Activated naive CD4-positive, alpha-beta T cell treated with Interleukin-2 at 50 U/mL for 16 hours (primary cell): ENCODE measurements at places on chromosomes 2 and 18.

GRCh38 chr2:51511002-51511401 lies 479.1 kb upstream of the NRXN1 start:
- no peak for DNase-seq

- DNase-seq = no peak
Measured at GRCh38 chr2:190722835-190723234, 74.0 kb downstream of the NAB1 start.

GRCh38 chr2:239329284-239329971 lies 71.4 kb downstream of the HDAC4 start:
- no peak for DNase-seq

GRCh38 chr18:77967071-77967470 lies 717.4 kb downstream of the GALR1 start:
- DNase-seq = no peak

DNA sequence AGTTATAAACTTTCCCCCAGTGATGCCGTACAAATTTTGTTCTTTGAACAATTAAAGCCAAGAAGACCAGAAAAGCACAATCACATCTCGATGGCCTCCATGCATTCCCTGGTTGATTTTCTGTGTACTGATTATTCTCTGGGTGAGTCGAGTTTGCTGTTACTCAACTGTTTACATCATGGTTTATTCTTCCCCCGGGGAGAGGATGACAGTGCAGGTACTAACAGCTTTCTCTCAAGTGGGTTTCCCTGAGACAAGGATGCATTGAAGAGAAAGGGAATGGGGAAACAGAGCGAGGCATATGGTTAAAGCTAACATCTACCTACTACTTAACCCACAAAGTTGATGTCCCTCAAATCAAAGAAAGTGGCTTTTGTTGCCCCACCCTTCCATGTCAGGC lies 410.8 kb upstream of the FANCL start:
- DNase-seq = no peak

DNA sequence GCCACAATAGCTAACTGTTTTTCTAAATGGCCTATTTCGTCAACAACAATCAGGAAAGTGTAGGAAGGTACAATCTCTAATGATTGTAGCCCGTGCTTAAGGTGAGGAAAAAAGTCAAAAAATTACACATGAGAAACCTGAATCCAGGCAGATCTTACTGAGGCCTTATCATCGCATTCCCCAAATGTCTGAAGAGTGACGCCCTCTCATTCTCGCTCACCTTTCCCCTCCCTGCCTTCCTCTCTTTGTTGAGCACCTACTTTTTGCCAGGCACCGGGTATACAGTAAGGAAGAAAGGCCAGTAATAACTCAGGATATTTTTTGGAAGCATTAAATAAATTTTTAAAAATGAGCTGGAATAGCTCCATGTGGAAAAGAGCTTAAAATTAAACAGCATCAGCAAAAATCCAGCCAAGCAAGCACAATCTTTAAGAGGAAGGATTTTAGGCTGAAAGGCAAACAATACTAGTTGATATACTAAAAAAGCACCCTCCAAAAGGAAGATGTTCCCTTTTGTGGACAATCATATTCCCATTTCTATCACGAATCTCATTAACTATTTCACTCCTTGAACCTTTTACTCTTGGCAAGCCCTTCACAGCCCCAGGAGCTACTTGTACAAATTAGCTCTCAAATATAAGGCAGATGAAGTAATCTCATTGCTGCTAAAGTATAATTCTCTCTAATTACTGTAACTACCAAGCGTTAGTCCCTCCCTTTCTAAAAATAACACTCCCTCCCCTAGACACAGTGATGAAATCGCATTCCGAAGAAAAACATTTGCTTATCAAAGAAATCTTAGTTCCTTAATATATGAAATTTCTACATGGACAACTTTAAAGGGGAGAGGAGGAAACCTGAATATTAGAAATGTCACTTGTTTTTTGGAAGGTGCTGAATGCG lies 40.0 kb downstream of the STAT1 start:
- DNase-seq = no peak

DNA sequence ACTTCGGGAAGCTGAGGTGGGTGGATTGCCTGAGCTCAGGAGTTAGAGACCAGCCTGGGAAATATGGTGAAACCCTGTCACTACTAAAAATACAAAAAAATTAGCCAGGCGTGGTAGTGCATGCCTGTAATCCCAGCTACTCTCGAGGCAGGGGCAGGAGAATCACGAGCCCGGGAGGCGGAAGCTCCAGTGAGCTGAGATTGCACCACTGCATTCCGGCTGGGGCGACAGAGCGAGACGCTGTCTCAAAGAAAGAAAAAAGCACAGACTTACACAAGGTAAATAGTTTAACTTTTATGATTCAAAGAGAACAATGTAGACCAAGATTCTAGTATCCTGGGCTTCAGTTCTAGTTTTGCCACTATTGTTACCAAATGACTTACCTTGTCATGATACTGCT lies 37.4 kb downstream of the NCKAP1 start:
- DNase-seq = no peak

DNA sequence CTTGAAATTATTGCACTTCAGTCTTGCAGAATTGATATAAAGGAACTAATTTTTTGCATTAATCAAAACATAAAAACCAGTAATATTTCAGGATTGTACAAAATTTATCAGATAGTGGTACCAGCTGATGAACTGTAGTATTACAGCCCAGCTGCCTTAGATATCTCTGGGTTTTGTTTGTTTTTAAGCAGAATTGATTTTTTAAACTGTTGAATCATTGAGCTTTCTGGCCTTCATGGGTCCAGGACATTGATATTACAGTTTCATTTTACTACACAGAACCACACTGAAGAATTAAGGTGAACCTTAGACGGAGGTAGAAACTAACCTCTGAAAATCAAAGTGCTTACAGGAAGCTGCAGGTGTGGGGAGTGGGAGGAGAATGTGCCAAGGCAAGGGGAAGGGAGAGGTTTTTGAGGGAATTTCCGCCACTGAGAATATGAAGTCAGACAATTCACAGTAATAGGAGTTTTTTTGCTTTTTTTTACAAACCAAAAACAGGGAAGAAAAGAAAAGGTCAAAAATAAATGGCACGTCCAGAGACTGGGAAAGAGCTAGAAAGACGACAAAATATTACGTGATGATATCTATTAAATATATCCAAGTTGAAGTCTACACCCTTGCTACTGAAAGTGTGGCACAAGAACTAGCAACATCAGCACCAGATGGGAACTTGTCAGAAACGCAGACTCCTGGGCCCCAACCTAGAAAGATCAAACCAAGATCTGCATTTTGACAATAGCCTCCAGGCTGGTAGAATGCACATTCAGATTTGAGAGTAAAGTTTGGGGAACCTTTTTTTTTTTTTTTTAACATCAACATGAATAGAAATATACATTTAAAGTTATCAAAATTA lies 40.8 kb upstream of the SPAG16 start:
- DNase-seq = no peak

- DNase-seq = no peak
Measured at GRCh38 chr2:109529532-109530449, 84.0 kb downstream of the SEPTIN10 start.

- DNase-seq = no peak
Measured at GRCh38 chr2:129879614-129880180, 99.8 kb upstream of the RAB6C start.

GRCh38 chr18:50161597-50162205 lies 33.2 kb downstream of the MYO5B start:
- DNase-seq = no peak

DNA sequence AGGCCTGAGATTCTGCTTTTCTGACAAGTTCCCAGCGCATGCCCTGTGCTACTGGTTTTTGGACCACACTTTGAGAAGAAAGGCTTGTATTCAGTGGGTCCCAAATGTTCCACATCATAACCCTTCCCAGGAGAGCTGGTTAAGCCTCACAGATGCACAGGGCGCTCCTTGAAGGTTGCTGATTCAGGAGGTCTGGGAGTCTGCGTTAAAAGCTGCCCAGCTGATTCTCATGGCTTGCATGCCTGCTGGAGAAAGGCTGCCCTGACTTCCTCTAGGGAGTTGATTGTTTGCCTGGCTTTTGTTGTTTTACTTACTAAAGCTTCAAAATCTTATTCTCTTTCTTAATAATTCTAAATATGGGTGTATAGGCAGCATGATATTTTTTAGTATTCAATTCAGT lies 20.7 kb downstream of the CRYGD start:
- no peak for DNase-seq

- no peak for DNase-seq
Measured at GRCh38 chr2:104862058-104862941, 8.4 kb downstream of the POU3F3 start.

GRCh38 chr2:6788614-6789013 lies 77.1 kb downstream of the CMPK2 start:
- no peak for DNase-seq

DNA sequence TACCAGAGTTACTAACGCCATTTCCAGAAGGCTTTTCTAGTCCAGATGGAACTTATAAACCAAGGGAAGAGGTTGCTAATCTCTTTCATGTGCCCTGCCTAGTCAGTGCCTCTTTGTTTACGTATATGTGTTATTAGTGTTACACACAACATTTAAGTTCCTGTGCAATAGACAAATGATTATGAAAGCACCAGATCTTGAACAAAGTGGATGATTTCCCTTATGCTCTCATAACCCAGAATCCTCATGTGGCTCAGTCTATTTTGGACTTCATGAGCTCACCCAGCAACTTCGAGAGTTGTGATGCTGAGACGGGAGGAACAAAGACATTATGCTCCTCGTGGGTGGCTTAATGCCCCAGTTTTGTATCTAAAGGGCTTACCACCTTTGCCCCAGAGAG lies 214.4 kb upstream of the SP5 start:
- DNase-seq = no peak

GRCh38 chr2:239389414-239390329 lies 11.1 kb downstream of the HDAC4 start:
- DNase-seq = no peak

GRCh38 chr18:71045331-71046065 lies 756.7 kb downstream of the SOCS6 start:
- DNase-seq = no peak

DNA sequence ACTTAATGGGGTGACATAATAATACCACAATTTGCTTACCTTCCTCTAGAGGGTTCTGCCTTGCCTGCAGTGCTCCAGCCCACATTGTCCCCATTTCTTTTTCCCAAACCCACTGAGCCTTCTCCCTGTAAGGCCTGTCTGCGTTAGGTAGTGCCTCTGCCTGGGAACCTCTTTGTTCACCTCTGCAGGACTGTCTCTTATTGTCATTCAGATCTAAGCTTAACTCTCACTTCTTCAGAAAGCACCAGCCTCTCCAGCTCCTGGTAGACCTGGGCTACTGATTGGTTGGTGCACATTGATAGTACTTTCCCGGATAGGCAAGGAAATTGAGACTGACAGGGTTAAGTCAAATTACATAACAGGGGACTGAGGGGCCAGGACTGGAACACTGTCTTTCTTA lies 49.1 kb downstream of the CCDC85A start:
- no peak for DNase-seq

DNA sequence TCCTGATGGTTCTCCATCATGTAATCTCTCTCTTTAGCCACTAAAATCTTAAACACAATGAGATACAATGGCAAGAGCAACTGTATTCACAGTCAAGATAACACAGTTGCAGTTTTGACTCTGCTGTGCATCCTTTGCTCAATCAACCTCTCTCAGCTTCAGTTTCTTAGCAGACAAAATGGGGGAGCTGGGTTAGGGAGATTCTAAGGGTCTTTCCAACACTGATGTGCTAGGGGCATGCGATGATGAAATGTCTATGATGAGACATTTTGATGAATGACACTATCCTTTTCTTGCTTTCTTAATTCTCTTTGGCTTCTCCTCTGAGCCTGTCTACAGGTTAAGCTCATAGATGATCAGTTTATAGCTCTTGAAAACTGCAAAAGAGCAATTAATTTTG lies 1.1 kb downstream of the SERPINB10 start:
- DNase-seq = no peak

DNA sequence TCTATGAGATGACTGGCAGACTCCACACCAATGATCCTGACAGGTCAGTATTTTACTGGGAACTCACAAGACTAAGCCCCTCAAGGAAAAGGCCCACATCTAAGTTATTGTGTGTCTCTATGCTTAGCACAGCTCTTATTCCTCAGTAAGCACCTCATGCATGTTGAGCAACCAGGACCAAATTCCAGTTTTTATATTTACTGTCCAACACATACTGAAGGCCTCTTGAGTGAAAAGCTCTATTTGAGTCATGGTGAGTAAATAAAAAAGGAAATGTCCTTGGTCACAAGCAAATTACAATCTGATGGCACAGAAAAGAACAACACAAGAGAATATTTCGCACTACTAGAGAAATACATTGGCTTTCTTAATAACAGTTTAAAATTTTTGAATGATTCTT lies 87.9 kb upstream of the ETAA1 start:
- no peak for DNase-seq
